ENCODE measurements at places on chromosomes 11 and 22.

DNA sequence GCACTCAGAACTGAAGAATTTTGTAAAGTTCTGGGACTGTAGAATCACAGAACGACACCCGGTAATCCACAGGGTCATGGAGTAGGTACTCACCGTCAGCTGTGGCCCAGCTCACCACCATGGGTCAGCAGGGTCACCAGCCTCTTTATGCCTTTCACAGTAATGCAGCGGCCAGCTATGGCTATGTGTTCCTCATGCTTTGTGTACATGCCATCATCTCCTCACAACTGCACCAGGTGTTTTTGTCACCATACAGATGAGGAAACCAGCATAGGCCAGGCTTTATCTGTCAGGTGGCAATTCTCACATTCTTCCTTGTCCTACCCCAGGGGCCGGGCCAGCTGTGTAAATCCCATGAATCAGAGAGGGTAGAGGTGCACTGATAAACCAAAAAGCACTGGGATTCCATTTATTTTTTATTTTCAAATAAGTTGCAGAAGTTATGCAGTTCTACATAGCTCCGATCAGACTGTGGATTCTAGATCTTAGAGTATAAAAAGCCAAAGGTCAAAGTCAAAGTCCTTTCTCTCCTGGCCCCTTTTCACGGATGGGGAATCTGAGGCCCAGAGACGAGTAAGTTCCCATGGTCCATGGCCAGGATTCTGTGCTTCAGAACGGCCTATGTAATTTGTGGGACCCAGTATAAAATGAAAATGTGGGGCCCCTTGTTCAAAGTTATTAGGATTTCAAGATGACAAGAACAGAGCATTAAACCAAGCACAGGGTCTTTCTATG lies 17.5 kb downstream of the TSKU start:
- no peak for DNase-seq

GRCh38 chr22:26429458-26430286 lies 612 bp downstream of the ASPHD2 start:
- no peak for DNase-seq

GRCh38 chr11:64298966-64299846 lies 952 bp upstream of the CATSPERZ start:
- DNase-seq, result no peak

- no peak for DNase-seq
These were observed 22.8 kb downstream of the TMEM184B start for GRCh38 chr22:38249803-38250642.

- DNase-seq, result no peak
These were observed 46.3 kb downstream of the BRD1 start for GRCh38 chr22:49781289-49781782.

GRCh38 chr22:20205964-20206708 lies 55.3 kb upstream of the CCDC188 start:
- DNase-seq, result no peak

- peak; percentile 96 for DNase-seq
These were observed at the start of the genes CDCA5 and ZFPL1 for GRCh38 chr11:65083834-65084597. Gene CDCA5, minus strand, starts transcription at chr11:65084040. Its CDS starts 62 bp downstream, at chr11:65083978. Gene ZFPL1, plus strand, starts transcription at chr11:65084222. Its CDS starts 477 bp downstream, at chr11:65084699.

GRCh38 chr11:59011655-59012397 lies 72.5 kb downstream of the GLYATL1 start:
- no peak for DNase-seq

DNA sequence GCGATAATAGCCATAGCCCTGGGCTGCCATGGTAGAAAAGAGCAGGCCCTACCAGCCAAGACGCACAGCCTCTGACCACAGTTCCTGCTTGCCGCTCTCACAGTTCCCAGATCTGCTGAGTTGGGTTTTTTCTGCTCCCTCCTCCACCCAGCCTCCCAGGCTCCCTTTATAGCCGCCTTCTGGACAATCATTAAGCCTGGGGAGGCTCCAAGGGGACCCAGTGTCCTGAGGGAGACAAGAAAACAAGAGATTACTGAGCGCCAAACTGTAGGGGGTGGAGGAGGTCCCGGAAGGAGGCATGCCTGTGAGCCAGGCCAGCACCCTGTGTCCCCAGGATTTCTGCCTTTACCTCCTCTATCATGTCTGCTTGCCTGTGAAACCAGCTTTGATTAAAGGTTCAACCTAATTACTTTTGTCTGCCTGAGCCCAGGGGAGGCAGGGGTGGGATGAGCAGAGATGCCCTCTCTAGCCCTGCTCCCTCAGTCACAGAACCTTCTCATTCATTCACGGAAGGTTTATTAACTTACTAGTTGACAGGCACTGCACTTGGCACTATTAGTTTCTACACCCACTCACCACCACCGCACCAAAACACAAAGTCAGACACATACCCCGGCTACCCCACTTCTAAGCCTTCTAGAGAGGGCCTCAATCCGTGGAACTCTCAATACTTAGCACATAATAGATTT lies 1.2 kb downstream of the SLC37A4 start:
- DNase-seq, result no peak

DNA sequence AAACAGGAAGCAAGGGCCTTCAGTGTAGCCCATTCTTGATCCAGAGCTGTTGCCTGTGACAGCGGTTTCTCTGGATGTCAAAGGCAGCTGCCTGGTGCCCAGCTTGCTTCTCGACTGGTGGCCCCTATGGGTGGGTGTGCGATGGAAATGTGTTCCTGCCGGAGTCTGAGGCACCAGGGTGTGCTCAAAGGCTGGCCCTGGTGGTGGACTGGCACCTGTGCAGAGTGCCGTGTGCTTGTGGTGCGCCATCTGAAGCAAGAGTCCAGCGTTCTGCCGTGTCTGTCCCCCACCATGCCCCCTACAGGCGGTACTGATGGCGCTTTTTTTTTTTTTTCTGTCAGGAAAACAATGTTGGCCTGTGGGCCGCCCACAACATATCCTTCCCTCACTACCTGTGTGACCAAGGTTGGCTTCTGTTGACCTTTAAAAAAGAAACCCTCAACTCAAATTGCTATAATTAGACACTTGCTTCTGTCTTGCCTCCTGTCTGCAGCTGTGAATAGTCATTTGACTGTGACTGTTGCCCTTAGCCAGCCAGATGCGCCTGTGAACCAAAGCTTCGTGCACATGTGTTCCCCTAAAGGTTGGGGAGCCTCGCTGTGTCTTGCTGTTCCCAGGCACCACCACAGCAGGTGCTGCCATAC lies 4.7 kb upstream of the RANBP1 start:
- DNase-seq, result no peak

- DNase-seq, result peak; percentile 80
These were observed 23.4 kb downstream of the ARFGAP2 start for GRCh38 chr11:47152953-47153950.

GRCh38 chr11:76120513-76121101 lies 85.7 kb downstream of the WNT11 start:
- no peak for DNase-seq

- DNase-seq, result no peak
These were observed 855.6 kb downstream of the KCNA4 start for GRCh38 chr11:29161191-29161590.

GRCh38 chr11:10680956-10681487 lies 12.5 kb downstream of the IRAG1 start:
- DNase-seq, result no peak

- no peak for DNase-seq
These were observed 168.6 kb downstream of the FAT3 start for GRCh38 chr11:92393218-92393617.

- no peak for DNase-seq
These were observed 30.5 kb downstream of the RTN3 start for GRCh38 chr11:63711838-63712237.

- no peak for DNase-seq
These were observed 83.9 kb downstream of the ETS1 start for GRCh38 chr11:128503245-128503991.

DNA sequence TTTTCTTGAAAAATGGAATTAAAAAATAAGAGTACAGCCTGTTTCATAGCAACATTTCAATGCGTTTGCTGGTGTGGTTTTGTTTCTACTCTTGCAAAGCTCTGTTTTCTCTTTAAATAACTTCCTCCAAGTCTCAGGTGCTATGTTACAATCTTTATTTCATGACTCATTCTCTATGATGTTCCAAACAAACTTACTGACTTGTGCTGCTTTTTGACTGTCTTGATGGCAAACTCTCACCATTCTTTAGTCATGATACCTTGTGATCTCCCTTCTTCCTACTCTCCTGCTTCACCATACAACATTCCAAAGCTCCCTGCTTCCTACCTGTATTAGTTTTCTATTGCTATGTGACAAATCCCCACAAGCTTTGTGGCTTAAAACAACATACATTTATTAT lies 166.1 kb downstream of the C11orf91 start:
- no peak for DNase-seq

DNA sequence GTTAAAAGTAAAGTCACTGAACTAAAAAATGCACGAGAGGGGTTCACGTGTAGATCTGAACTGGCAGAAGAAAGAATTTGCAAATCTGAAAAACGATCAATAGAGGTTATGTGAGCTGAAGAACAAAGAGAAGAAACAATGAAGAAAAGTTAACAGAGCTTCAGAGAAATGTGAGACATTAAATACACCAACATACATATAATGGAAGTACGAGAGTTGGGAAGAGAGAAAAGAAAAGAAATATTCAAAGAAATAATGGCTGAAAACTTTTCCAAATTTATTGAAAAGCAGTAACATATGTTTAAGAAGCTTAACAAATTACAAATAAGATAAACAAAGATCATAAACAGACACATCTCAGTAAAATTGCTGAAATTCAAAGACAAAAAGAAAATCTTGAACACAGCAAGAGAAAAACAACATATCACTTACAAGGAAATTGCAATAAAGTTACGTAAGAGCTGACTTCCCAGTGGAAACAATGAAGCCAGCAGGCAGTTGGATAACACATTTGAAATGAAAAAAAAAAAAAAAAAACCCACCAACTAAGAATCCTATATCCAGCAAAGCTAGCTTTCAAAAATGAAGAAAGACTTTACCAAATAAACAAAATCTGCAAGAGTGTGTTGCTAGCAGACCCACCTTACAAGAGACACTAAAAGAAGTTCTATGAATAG lies 56.8 kb downstream of the EMSY start:
- no peak for DNase-seq

DNA sequence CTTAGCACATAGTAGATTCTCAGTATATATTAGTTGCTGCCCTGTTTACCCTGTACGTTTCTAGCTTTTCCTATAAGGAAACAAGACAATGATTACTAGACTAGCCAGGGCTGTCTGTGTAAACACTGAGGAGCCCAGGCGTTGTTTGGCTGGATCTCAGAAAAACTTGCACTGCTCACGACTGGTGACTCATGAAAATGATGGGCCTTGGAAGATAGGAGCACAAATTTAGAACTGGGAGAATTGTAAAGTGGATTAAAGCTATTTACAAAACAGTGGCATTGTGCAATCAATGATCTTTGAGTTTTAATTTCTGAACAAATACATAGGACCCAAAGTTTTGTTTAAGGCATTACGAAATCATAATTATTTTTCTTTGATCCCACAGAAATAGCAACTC lies 276.9 kb downstream of the FAM76B start:
- DNase-seq, result no peak

DNA sequence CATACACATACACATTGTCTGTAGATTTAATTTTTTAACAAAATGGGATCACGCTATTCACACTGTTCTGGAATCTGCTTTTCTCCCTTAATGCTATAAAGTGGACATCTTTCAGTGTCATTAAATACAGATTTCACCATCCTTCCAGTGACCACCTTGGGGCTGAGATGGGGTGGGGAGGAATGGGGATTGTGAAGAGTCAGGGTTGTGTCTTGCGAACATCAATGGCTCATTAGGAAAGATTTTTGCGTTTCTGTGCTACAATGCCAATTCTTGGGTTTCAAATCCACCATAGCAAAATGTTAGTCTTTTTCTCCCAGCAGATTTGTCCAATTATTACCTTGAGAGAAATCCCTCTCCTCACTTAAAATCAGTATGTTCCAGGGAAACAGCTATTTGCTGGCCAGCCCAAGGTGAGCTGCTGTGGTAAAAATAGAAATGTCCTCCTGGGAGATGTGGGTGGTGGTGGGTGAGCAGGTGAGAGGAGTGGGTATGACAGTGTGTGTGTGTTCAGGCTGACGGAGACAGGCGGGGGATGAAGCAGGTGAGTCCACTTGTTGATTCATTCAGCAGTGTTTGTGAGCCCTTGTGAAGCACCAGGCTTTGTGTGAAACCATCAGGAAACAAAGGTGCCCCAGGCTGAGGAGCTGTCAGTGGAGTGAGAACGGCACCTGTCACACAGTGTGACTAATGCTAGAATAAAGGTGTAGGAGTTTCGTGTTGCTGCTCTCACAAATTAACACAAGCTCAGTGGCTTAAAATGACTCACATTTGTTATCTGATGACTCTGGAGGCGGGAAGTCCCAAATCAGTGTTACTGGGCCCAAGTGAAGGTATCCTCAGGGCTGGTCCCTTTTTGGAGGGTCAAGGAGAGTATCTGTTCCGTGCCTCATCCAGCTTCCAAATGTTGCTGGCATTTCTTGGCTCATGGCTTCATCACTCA lies 1.7 kb upstream of the CBX6 start:
- DNase-seq, result no peak

DNA sequence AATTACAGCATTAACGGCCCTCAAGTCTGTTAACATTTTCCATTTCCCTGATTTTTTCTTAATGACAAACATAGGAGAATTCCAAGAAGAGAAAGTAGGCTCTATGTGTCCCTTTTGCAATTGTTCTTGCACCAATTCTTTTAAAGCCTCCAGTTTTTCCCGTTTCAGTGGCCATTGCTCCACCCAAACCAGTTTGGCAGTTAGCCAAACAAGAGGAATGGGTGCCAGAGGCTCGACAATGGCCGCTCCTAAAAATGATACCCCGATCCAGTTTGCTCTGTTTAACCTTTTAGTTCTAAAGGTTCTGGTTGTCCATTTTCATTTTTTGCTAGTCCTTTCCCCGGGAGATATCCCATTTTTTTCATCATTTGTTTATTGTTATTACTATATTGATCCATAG lies 6.7 kb upstream of the DNAJB13 start:
- DNase-seq, result no peak

Measured in hippocampal formation (tissue), 2 donors.